ENCODE measurements at places on chromosomes 1 and 21.

- DNase-seq, result no peak
These were observed 1.1 kb upstream of the MAP7D1 start for GRCh38 chr1:36154765-36155407.

GRCh38 chr1:166971252-166971651, 4.1 kb downstream of the ILDR2 start:
- DNase-seq, result no peak

- DNase-seq, result no peak
These were observed 135.9 kb downstream of the HHAT start for GRCh38 chr1:210464519-210465039.

DNA sequence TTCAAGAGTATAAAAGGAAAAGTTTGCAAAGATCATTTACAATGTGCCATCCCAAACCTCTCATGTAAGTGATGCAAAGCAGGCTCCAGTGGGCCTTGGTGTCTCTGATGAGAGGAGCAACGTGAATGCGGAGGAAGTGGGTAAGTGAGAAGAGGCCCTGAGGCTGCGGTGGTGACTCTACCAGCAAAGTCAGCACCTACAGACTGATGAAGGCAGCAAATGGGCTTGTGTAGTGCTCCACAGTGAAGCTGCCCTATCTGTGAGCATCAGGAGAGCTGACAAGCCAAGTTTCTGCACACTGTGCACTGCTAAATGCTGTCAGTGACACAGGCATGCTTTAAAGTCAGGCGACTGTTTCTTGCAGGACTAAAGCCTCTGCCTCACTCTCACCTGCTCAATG, 15.6 kb upstream of the RAP1A start:
- peak; percentile 39 for DNase-seq

GRCh38 chr1:27577504-27578188, 26.3 kb downstream of the AHDC1 start:
- DNase-seq, result no peak

DNA sequence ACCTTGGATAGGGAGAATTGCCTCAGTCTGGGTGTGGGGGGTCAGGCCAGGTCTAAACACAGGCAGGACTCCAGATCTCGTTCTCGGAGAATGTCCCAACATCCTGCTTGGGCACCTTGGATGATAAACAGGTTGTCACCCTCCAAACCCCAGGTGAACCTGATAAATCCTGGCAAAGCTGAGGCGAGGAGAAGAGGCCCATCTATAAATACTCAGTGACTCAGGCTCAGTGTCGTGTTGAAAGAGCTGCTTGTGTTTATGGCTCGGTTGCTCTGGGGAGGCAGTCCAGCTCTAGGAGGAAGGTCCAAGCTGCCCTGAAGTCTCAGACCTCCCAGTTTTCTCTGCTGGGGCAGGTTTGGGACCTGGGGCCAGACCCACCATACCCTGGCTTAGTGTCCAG, 15.8 kb upstream of the TRIM63 start:
- DNase-seq, result no peak

DNA sequence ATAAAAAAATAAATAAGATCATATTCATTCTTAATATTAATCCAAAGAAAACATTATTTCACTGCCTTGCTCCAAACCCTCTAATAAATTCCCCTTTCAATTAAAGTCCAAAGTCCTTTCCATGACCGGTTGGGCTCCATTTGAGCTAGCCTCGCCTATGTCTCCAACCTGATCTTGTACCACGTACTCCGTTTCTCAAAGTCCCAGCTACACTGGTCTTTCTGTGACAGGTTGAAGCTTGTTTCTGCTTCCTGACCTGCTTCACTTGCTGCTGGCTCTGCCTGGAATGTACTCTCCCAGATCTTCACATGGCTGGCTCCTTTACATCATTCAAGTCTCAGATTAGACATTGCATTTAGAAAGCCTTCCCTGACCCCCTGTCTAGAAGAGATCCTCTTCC, 16.4 kb downstream of the RPL5 start:
- DNase-seq, result no peak

Measured in stimulated activated CD4-positive, alpha-beta T cell treated with anti-CD3 and anti-CD28 coated beads, Interleukin-1b, Interleukin-23, amount 100 ng/mL, for 1 hour (primary cell).